ENCODE measurements at places on chromosomes 1 and 21. TPM values are rescaled to one million over a fixed set of nuclear protein-coding genes. Genes with fewer than 3 reads are reported as not detected.

- no peak for DNase-seq
- no peaks in the 10 kb centered on the region for H3K27me3 ChIP-seq
- H3K4me3 ChIP-seq: no peak overlapping the region
- no peak overlapping the region for H3K27ac ChIP-seq
Measured at GRCh38 chr1:108046026-108046425, 81.0 kb upstream of the VAV3 start.

DNA sequence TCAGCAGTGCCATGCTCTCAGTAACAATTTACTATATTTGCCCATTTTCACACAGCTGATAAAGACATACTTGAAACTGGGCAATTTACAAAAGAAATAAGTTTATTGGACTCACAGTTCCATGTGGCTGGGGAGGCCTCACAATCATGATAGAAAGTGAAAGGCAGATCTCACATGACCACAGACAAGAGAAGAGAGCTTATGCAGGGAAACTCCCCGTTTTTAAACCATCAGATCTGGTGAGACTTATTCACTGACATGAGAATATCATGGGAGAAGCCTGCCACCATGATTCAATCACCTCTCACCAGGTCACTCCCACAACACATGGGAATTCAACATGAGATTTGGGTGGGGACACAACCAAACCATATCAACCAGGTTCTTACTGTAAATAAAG is 112.1 kb upstream of the C1orf87 start:
- no peaks in the 10 kb centered on the region for H3K36me3 ChIP-seq
- no peak overlapping the region for H3K27ac ChIP-seq
- no peak for DNase-seq
- no peaks in the 10 kb centered on the region for H3K4me1 ChIP-seq
- H3K27me3 ChIP-seq: no peaks in the 10 kb centered on the region
- no peak overlapping the region for H3K4me3 ChIP-seq

- no peaks in the 10 kb centered on the region for H3K36me3 ChIP-seq
- no peak overlapping the region for H3K4me3 ChIP-seq
- H3K4me1 ChIP-seq: no peaks in the 10 kb centered on the region
- no peak overlapping the region for H3K27ac ChIP-seq
Measured at GRCh38 chr1:201360486-201360885, 17.0 kb downstream of the TNNT2 start.

DNA sequence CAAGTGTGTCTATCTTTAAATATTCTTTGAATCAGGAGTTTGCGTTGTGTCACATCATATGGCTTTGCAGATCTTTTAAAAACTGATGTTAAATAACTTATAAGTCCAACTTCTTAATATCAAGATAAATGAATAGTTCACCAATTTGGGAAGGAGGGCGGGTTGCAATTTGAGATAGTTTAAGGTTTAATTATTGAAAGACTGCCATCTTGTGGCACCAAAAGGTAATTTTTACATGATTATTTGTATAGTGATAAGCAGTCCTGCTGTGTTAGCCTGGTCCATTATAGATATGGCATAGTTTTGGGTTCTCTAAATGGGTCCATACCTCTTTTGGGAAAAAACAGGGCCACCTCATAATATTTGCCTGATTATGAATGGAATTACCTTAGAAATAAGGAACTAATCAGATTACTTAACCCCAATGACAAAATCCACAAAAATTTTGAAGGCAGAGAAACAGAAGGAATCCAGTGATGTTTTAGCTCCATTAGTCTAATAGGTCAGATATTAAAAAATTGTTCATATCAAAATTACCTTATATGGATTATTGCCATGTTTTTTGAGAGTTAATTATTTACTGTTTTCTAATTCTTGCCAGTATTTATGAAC is 64.3 kb downstream of the PRKAA2 start:
- H3K27ac ChIP-seq: no peak overlapping the region
- no peak for DNase-seq
- H3K4me3 ChIP-seq: no peak overlapping the region
- H3K4me1 ChIP-seq: no peaks in the 10 kb centered on the region

GRCh38 chr1:47682198-47682597 is 244.4 kb downstream of the FOXD2 start:
- H3K4me1 ChIP-seq: no peaks in the 10 kb centered on the region
- H3K27me3 ChIP-seq: no peaks in the 10 kb centered on the region
- no peak overlapping the region for H3K27ac ChIP-seq
- no peaks in the 10 kb centered on the region for H3K36me3 ChIP-seq

DNA sequence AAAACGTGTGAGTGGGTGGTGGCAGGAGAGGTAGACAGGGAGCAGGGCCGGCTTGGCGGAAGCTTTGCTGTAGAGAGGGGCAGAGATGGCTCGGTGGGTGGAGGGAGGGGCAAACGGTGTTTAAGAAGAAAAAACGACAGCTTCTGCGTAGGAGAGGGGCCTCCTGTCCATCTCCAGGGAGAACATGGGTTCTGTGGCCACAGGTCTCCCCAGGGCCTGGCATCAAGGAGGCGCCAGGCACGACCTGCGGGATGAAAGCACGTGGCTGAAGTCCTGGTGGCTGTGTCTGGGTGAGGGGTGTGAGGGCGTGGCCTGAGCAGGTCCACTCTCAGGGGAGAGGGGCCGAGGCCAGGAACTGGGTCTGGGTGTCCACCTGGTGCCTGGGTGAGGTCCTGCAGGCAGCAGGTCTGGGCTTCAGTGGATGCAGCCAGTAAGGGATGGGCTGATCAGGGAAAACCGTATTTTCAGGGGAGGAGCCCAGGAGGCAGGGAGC is 940 bp upstream of the PRKCZ start:
- H3K27ac ChIP-seq: no peak overlapping the region
- H3K4me1 ChIP-seq: no peaks in the 10 kb centered on the region
- H3K36me3 ChIP-seq: no peaks in the 10 kb centered on the region
- H3K27me3 ChIP-seq: no peaks in the 10 kb centered on the region
- no peak overlapping the region for H3K4me3 ChIP-seq

The ACOT7 gene
- 20.9 TPM for total RNA-seq

The MROH9 gene
- total RNA-seq: 0.10 TPM

The TMEM240 gene
- total RNA-seq: 7.8 TPM

Data from aorta (tissue), 5 donors.